ENCODE measurements at places on chromosomes 12 and 14.

DNA sequence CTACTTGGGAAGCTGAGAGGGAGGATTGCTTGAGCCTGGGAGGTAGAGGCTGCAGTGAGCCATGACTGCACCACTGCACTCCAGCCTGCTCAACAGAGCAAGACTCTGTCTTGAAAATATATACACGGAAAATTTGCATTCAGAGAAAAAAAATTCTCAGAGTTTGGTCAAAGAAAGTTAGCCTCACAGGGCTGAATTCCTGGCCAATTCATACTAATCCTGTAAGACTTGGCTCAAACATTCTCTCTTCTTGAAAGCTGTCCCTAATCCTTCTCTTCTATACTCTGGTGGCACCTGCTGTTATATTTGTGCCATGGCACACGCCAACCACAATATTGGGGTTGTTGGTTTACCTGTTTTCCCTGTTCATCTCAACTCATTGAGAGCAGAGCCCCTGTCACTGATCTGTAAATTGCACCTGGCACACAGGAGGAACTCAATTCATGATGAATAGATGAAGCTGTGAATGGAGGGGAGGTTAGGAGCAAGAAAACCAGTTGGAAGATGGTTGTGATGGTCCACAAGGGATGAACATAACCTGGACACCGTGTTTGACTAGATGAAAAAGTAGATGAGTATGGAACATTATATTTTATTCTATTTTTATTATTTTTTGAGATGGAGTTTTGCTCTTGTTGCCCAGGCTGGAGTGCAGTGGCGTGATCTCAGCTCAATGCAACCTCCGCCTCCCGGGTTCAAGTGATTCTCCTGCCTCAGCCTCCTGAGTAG is 36.8 kb upstream of the SPTSSA start:
- no peak for DNase-seq

DNA sequence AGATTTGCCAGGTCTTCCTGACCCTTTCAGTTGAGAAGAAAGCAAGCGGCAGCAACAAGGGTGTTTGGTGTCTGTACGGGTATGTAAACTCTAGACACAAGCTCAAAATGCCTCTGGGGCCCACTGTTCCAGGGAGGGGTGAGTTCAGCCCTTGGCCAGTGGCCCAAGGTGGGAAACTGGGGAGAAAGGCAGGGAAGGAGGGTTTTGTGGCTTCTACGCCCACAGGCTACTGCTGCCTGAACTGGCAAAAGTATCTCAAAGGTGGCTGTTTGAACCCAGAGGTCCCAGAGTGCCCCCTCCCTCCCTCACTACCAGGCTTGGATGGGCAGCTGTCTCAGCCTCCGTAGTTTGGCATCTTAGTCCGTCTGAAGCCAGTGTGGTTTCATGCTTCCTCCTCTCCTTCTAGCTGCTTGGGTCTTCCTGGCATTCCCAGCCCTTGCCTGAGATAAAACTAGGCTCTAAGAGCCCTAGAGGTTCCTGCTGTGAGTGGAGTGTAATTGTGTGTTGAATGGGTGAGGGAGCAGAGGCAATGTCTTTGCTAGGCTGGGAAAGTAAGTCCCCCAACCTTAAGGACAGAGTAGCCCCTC is 5.5 kb downstream of the HOXC5 start:
- no peak for DNase-seq

DNA sequence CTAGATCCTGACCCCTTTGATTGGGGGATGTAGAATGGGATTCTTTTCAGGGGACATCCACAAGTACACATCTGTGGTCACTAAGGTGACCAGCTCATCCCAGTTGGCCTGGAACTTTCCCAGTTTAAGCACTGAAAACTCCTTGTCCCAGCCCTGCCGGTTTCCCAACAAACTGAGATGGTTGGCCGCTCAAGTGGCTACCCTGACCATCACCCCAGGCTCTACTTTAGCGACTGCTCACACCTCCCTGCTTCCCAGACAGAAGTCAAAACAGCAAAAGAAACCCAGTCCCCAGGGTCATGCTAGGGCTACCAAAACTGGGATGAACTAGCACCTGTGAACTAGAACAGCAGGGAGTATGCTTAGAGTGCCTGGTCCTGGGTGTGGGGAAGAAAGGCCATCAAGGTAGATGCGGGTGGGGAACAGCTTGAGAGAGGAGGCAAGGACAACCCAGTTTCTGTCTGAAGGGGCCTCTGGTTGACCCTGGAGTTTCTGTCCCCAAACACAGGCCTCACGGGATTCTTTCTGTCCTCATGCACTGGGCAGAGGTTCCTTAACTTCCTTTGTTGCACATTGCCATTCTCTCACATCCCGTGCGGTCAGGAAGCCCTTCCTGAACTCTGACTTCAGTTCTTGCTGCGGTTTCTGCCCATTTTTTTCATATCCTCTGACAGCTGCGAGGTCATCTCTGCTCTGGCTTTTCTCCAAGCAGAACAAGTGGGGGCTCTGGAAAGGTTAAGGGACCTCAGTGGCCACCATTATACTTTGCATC is 1.6 kb downstream of the LTB4R start:
- no peak for DNase-seq

GRCh38 chr14:27528328-27528727 is 930.5 kb upstream of the NOVA1 start:
- peak; percentile 11 for DNase-seq

DNA sequence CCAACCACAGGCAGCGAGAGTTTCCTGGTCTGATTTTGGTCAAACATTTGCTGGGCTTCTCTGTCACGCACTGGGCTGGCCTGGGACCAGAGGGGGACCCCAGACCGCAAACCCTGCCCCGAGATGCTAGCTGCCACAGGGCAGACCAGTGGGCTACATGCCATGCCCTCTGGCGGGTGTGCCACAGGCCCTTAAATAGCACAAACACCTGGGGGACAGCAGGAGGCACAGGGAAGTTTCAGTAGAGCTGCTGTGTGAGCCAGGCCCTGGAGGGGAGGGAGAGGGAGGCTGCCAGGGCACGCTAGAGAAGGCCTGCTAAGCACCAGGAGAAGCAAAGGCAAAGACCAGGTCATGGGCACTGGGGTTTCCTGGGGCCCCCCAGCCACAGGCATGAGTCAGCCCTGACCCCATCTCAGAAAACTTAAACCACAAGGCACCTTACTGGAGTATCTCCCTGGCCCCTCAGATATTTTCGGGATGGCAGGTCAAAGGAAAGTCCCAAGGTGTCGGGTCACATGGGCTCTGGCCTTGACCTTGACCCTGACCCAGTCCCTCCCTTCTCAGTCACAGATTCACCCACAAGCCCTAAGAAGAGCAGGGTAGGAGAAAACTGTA is 29.2 kb downstream of the ITPK1 start:
- no peak for DNase-seq

DNA sequence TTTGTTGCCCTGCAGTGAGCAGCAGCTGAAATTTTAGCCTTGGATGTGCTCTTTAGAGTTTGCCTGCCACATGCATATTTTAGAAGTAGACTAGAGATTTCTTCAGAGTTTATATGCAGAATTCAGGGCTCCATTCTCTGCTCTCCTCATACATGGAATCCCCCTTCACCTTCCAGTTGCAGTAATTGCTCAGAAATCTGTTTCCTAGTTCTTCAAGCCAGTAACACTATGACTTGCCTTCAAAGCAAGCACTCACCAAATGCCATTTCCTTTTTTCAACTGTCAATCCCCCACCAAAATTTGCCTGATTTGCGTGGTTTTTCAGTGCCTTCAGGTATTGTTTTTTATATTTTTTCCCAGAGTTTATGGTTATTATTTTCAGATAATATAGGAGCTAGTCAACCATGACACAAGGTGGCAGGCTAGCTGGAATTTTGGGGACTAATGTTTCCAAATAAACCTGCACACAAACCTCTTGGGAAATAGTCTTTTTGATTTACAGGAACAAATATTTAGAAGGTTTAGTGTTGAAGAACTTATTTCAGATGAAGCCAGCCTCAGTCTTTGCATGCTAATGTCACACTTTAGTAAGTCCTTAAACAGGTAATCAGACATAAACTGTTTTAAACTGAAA is 79.2 kb downstream of the ASCL1 start:
- no peak for DNase-seq

DNA sequence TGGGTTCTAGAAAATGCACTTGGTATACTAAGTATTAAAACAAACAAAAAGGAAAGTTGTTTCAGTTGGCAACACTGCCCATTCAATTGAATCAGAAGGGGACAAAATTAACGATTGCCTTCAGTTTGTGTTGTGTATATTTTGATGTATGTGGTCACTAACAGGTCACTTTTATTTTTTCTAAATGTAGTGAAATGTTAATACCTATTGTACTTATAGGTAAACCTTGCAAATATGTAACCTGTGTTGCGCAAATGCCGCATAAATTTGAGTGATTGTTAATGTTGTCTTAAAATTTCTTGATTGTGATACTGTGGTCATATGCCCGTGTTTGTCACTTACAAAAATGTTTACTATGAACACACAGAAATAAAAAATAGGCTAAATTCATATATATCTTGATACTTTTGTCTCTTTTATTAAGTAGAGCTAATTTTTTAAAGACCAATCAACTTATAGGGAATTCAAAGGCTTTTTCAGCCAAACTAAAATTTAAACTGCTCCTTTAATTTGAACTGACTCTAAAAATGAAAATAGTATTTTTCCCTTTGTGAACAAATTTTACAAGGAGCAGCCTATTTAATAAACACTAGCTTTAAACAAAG is 2.8 kb downstream of the FOXG1 start:
- DNase-seq = no peak

- no peak for DNase-seq
These were observed 161.0 kb downstream of the SLC38A4 start for GRCh38 chr12:46664761-46665287.

- DNase-seq = peak; percentile 29
These were observed 32.6 kb upstream of the PLEKHG3 start for GRCh38 chr14:64671591-64671990.

GRCh38 chr12:54983536-54984101 is 943 bp downstream of the TESPA1 start:
- DNase-seq = no peak

DNA sequence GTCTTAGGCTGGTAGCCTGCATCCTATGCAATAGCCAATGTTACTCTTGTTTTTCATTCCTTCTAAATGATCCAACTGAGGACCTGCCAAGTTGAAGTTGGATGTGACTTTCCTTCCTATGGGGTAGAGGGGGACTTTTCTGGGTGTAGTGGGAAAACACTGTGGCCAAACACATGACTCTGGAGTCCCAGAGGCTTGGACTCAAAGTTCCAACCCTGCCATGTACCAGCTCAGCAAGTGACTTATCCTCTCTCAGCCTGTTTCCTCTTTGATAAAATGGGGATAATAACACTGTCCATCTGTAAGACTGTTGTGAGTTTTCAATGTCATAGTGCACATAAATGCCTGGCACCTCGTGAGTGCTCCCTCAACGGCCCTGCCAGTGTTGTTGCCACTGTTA is 97.0 kb downstream of the ZFP36L1 start:
- DNase-seq = no peak

DNA sequence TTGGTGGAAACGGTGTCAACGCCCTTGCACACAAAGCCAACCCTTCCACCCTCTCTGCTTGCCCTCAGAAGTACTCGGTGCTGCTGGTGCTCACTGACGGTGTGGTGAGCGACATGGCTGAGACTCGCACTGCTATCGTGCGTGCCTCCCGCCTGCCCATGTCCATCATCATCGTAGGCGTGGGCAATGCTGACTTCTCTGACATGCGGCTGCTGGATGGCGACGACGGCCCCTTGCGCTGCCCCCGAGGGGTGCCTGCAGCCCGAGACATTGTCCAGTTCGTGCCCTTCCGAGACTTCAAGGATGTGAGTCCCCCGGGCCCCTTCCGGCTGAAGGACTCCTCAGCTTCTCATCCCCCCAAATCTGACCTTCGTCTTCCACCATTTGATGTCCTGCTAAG is 5.7 kb downstream of the CPNE6 start:
- DNase-seq = no peak

GRCh38 chr14:24783791-24784190 is 149.8 kb upstream of the GZMB start:
- DNase-seq = no peak

- no peak for DNase-seq
These were observed 319.8 kb downstream of the ALG10 start for GRCh38 chr12:34342048-34342447.

GRCh38 chr14:76836029-76836630 is 9.9 kb downstream of the LRRC74A start:
- DNase-seq = no peak

DNA sequence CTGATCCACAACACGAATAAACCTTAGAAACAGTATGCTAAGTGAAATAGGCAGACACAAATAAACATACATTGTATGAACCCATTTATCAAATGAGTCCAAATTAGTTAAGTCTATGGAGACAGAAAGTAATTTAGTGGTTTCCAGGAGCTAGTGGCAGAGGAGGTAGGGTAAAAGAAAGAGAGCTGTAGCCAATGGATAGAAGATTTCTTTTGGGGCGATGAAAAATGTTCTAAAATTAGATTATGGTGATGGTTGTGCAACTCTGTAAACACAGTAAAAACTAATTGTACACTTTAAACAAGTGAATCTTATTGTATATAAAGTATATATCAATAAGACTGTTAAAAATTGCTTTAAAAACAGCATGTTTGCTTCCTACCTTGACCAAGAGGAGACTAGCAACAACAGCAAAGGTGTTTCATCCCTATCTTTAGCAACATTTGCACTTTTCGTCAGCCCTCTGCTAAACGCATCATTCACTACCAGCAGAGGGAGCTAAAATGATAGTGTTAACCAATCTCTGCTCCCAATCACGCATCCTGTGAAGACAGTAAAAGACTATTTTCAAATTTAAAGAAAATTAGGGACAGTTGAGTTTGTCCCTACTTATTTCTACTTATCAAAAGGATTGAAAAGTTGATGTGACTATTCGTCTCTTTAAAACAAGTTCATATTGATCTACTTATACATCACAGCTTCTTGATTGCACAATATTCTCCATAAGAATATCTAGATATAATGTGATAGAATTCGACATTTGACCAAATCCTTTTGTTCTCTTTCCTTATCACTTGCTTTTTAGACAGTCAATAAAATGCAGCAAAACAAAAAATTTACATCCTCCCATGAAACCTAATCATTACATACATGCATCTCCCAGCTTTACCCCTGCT is 24.0 kb upstream of the LGR5 start:
- DNase-seq = no peak

- no peak for DNase-seq
These were observed 5.4 kb upstream of the CCDC177 start for GRCh38 chr14:69580009-69580577.

DNA sequence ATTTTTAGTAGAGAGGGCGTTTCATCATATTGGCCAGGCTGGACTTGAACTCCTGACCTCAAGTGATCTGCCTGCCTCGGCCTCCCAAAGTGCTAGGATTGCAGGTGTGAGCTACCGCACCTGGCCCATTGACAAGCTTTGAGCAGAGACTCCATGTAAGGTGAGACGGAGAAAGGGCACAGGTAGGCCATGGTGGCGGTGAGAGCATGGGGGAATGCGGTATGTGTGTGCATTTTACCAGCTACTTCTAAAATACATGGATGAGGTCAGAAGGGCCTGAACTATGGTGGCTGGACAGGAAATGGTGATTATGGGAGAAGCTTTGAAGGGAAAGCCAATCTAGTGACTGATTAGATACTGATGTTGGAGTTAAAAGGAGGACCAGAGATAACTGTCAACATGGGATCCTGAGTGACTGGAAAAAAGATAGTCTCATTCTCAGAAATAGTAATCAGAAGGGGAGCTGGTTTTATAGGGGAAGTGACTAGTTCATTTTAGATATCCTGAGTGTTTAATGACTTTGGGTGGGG is 21.9 kb upstream of the PTPRB start:
- no peak for DNase-seq
